IPS DF 6.9 (cell line): ENCODE measurements at places on chromosomes 11 and 22.

DNA sequence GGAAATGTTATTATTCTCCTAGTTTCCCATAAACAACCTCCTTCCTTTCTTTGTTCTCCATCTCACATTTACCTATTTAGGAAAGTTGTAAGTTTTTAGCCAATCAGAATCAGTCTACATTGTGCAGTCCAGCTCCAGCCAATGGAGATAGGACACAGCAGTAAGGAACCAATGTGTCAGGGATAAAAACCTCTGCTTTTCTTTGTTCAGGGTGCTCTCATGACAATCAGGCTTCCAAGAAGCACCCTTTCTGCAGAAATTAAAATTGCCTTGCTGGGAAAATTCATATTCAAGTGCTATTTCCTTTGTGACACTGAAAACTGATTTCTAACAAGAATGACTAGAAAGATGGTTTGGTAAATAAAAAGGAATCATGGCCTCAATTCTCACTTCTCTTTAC lies 14.6 kb downstream of the SCGB2A1 start:
- no peak overlapping the region for H3K4me3 ChIP-seq
- DNase-seq: no peak
- no peak overlapping the region for H3K27ac ChIP-seq
- H3K27me3 ChIP-seq: no peaks in the 10 kb centered on the region
- H3K4me1 ChIP-seq: no peaks in the 10 kb centered on the region

- peaks cover 5% of the 10 kb centered on the region; the same call in 1 of the 2 replicates for H3K4me1 ChIP-seq
- no peak overlapping the region for H3K27ac ChIP-seq
- H3K36me3 ChIP-seq: no peaks in the 10 kb centered on the region
- no peak overlapping the region for H3K4me3 ChIP-seq
Observed at GRCh38 chr11:92211576-92212167, 12.9 kb upstream of the FAT3 start.

DNA sequence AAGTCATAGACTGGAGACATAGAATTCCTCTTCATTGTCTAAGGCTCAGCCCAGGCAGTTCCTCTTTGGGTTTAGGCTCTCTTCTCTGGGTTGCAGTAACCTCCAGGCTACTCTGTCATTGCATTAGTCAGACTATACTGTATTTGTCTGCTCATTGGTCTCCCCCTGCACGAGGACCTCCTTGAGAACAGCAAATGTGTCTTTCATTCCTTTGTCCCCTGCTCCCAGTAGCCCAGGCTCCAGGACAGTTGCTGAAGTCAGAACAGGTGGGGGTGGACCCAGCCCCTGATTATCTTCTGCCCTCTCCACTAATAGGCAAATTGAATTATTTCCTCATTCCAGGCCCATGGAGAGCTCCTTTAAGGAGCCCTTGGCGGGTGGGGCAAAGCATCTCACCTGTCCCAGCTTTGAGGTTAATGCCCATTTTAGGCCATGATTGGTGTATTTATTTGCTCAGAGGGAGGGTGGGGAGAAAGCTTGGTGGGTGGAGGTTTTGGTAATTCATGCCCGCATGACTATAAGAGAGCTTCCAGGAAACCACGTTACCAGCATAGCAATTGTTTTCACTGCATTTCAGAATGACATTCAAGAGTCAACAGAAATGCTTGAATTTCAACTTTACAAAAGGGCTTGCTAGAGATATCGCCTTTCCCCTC lies 40.9 kb downstream of the NAV2 start:
- no peaks in the 10 kb centered on the region for H3K27me3 ChIP-seq
- 0 out of 2 replicates have a peak, but pooled peaks cover 2% of the 10 kb centered on the region for H3K4me1 ChIP-seq
- no peak overlapping the region for H3K27ac ChIP-seq
- DNase-seq: no peak
- H3K4me3 ChIP-seq: no peak overlapping the region

- DNase-seq: no peak
- H3K4me3 ChIP-seq: no peak overlapping the region
- no peak overlapping the region for H3K27ac ChIP-seq
- H3K27me3 ChIP-seq: peaks cover 14% of the 10 kb centered on the region
Observed at GRCh38 chr11:117986981-117987574, 884 bp downstream of the IL10RA start.

GRCh38 chr11:130847517-130847916 lies 68.8 kb downstream of the SNX19 start:
- no peak overlapping the region for H3K4me3 ChIP-seq
- no peak for DNase-seq

DNA sequence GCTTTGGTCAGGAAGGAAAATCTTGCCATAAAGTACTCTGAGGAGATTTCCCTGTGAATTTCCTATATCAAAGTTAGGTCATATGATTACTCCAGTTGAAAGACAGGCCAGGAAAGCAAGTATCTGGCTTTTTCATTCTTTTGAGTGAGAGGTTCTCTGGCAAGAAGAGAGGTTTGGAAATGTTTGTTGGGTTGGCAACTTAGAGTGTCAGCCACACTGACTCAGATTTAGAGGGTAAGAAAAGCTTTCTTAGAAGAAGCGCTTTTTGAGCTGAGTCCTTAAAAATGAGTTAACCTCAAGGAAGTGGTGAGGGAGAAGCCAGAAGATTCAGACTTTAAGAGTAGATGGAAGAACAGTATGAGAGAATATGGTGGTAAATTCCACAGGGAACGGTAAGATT lies 86.1 kb upstream of the BDNF start:
- H3K27ac ChIP-seq: no peak overlapping the region
- H3K27me3 ChIP-seq: no peaks in the 10 kb centered on the region
- H3K36me3 ChIP-seq: no peaks in the 10 kb centered on the region
- H3K4me3 ChIP-seq: no peak overlapping the region
- no peaks in the 10 kb centered on the region for H3K4me1 ChIP-seq

GRCh38 chr22:23261900-23262450 lies 81.7 kb downstream of the BCR start:
- peaks cover 3% of the 10 kb centered on the region for H3K4me1 ChIP-seq
- H3K4me3 ChIP-seq: no peak overlapping the region
- no peak overlapping the region for H3K27ac ChIP-seq
- no peaks in the 10 kb centered on the region for H3K27me3 ChIP-seq

GRCh38 chr11:29962243-29962642 lies 54.6 kb downstream of the KCNA4 start:
- peak; percentile 68 for DNase-seq
- peaks cover 4% of the 10 kb centered on the region; the same call in 1 of the 2 replicates for H3K4me1 ChIP-seq
- no peaks in the 10 kb centered on the region for H3K27me3 ChIP-seq
- no peak overlapping the region for H3K4me3 ChIP-seq
- no peaks in the 10 kb centered on the region for H3K36me3 ChIP-seq

- no peak for DNase-seq
- no peaks in the 10 kb centered on the region for H3K36me3 ChIP-seq
- H3K4me1 ChIP-seq: peaks cover 2% of the 10 kb centered on the region; the same call in 1 of the 2 replicates
Observed at GRCh38 chr11:63459586-63459985, 31.4 kb downstream of the PLAAT5 start.

DNA sequence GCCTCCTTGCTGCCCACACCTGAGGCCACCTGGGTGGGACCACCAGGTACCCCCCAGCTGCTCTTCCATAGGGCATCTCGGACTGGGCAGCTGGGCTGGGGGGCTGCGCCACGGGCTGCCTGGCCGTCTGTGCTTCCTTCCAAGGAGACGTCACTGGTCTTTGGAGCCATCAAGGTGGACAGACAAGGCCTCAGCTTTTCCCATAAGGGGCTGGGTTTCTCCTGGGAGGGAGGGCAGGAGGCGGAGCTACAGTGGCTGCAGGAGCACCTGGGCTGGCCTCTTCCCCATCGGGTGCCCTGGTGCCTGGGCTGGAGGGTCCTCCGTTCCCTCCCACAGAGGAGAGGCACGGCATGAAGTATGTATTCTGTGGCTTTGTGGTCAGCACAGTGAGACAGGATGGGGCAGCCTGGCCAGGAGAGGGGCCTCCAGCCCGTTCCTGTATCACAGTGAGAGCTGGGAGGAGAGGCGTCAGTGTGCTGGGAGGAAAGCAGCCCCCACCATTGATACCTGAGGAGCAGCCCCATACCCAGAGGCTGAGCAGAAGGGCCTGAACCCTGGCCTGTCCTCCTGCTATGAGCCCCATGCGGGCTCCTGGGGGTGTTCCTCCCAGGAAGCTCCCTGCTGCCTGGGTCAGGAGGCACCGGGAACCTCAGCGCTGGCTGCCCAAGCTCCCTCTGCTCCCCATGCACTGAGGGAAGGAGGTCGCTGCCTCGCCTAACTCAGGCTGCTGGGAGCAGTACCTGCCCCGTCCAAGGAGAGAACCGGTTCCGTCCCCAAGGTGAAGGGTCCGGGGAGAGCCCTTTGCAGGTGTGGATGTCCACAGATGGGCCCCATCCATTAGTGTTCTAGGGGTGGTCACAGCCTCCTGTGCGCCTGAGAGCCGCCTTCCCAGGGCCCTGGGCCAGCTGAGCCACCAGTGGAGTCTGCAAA lies 1075.0 kb downstream of the BRD1 start:
- DNase-seq: no peak
- no peak overlapping the region for H3K4me3 ChIP-seq
- H3K27ac ChIP-seq: no peak overlapping the region
